ENCODE measurements at places on chromosomes 7 and 10.
A peak's percentile ranks its signal among the peaks of the same experiment; 100 is the strongest.

- DNase-seq: peak; percentile 84
These were observed 15.2 kb downstream of the OAT start for GRCh38 chr10:124403548-124403947.

- no peak for DNase-seq
These were observed 6.4 kb downstream of the NOBOX start for GRCh38 chr7:144397086-144397485.

- peak; percentile 92 for DNase-seq
These were observed 30.0 kb downstream of the SGMS1 start for GRCh38 chr10:50593523-50594376.

GRCh38 chr7:1458683-1459511 is at the start of gene MICALL2:
Gene MICALL2 (minus strand): TSS chr7:1459470. CDS start chr7:1459326, 144 bp downstream.
- peak; percentile 87 for DNase-seq

- DNase-seq: no peak
These were observed 42.8 kb downstream of the MYL10 start for GRCh38 chr7:101586078-101586905.

DNA sequence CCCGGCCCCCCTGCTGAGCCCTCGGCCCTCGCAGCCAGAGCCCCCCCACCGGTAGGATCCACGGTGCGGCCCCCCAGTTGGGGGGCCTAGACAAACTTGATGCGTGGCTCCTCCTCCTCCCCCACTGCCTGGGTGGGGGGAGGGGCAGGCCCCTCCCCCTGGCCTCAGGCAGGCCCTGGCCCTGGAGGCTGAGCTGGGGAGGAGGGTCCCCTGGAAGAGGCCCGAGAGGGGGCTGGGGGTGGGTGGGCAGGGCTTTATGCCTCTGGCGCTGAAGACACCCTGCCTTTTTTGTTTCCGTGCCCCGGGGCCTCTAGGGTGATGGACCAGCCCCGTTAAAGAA is 3.7 kb downstream of the VPS37D start:
- no peak for DNase-seq

DNA sequence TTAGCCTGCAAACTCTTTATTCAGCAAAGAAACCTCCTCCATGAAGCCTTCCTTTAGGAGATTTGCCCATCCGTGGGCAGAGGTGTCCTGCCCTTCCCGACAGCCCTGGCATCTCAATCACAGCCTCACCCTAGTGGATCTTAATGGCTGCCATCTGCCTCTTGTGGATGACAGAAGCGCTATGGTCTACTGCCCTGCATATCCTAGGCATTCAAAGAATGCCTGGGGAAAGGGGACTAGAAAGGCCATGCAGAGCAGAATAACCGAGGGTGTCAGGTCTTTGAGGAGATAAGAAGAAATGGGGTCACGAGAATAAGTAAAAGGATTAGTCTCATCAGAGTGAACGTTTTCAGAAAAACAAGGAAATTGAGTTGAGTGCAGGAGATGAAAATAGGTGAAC is 57.7 kb upstream of the SPOCK2 start:
- DNase-seq: no peak

- DNase-seq: no peak
These were observed 50.6 kb upstream of the ZC3HAV1 start for GRCh38 chr7:139159900-139160675.

DNA sequence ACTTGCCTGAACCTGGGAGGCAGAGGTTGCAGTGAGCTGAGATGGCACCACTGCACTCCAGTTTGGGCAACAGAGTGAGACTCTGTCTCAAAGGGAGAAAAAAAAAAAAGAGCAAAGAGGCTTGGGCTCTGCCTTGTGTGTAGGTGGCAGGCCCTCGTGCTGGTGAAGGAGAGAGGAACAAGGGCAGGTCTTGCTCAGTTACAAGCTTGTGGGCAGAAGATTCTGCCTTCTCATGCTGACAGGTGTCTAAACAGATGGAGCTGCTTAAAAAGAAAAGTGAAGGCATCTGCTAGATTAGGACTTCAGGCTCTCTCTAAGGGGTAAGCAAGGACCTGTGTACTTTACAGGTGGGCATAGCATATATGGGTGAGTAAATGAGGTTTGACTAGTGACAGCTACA is 65.5 kb upstream of the TRIM8 start:
- DNase-seq: no peak

DNA sequence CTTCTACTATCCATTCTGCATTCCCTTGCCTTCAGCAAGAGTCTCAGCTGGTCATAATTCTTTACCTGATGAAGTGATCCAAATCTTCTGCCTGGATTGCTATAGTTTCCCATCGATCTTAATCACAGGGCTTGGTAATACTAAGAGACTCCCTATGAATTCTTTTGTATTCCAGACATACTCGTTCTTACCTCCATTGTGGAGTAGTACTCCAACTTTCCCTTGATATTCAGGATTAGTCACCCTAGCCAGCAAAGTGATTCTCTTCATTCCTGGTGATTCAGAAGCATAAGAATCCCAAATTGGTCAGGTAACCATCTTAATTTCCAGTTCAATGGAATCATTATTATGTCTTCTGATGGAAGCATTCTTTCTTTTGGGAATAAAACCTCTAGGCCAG is 96.7 kb downstream of the TWIST1 start:
- DNase-seq: no peak

DNA sequence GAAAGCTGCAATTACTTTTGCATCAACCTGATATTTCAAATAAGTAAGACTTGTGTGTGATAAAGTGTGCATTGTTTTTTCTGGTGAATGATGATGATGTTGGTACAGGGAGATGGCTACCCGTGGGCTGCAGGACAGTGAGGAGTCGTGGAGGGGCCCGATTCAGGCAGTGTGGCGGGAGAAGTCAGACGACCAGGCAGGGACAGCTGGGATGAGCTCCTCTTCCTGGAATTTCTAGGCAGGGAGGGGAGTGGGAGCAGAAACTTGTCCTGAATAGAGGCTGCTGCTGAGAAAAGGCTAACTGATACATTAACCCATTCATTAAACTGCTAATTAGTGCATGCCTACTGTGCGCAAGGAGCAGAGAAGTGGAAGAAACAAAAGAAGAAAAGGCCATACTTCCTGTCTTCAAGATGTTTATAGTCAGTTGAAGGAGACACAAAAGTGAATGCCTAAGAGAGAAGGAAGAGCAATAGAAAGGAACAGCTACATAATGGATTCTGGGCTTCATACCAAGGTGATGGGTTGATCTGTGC is 9.3 kb upstream of the GATAD1 start:
- DNase-seq: no peak

DNA sequence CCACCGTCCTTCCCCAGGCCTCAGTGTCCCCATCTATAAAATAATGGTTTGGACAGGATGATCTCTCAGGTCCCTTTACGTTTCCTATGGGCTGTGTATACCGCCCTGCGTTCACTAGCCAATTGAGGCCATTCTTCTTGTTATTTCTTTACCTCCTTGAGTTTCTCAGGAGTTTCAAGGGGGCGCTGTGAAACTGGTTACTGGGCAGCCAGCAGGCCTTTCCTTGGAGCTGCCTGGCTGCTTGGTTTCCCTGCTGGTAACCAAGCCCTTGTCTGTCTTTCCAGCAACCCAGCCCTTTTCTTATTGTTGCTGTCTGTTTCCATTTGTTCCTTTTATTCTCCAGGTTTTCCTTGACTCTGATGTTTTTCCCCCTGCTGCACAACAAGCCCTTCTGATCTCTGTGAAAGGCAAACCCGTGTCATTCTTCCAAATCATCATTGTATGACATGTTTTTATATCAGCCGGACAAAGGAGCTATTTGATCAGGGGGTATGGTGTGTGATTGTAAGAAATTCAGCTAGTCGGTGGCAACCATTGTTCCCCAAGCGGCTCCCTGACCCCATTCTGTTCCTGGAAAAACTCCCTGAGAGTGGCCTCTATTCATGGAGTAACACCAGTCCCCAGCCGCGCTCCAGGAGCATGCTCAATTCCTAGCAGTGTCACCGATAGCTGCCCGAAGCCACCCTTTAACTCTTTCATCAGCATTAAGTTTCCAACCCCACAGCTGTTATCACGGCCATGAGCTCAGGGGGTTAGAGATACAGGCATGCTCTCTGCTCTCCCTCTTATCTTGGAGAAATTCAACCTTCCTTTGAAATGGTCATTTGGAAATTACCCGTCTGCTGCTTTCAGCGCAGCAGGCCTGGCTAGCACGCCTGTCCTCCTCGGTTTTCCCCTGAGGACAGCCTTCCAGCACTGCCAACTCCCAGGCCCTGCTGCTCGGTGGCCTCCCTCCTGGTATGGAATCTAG is 26.6 kb downstream of the FGF8 start:
- no peak for DNase-seq

GRCh38 chr10:97828721-97829120 is 20.9 kb upstream of the GOLGA7B start:
- DNase-seq: no peak

DNA sequence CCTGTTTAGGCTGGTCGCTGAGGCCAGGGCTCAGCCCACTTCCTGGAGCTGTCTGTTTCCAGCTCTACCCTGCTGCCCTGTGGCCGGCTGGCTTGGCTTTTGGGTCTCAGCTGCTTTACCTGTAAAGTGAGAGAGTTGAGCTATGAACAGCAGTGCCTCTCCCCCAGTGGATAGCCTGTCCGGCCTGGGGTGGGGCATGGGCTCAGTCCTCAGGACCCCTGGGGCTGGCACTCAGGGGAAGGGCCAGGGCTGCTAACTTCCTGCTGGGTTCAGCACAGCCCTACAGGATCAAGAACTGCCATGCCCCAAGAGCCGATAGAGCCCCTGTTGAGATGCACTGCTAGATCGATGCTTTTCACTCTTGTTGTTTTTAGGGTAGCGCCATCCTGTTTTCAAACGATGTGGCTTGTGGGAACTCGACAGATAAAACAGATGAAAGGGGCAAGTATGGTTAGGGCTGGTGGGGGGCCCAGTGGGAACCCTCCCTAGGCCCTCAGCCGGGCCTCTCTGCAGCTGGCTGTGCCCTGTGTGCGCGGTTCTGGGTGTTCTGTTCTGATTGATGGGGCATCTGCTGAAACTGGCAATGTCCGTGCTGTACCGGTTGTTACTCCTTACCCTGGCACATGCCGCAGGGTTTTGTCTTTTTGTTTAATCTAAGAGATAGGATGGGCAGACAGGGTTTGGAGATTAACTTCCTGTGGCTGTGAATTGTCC is 10.0 kb upstream of the SFRP5 start:
- no peak for DNase-seq

GRCh38 chr7:18520450-18521235 is 25.1 kb downstream of the HDAC9 start:
- DNase-seq: peak; percentile 79
